ENCODE measurements at places on chromosomes 12 and 14. TPM values are rescaled to one million over a fixed set of nuclear protein-coding genes. Genes with fewer than 3 reads are reported as not detected.

DNA sequence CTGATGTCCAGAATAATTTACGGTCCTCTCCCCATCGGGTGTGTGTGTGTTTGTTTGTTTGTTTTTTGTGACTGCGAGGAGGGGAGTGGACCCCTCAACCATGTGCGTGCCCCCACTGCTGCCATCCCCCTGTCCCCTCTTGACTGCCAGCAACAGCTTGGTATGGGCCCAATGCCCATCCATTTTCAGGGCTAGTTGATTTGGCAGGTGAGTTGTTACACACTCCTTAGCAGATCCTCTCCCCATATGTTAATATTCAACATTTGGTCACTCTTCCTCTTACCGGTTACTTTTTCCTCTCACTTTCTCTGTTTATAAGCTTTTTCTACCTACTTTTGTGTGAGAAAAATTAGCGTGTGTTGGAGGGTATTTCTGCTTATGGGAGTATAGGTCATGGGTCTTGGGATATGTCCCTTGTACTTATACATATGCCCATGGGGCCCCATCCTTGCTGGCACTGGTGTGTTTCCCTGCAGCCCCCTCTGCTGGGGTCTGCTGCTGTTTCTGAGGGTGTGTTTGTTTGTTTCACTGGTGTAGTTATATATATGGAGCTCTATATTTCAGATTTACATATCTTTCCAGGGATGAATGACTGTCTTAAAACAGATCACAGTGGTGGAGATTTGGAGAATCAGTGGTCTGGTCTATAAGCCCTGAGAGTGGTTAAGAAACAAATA, 33.8 kb downstream of the ZFHX2 start:
- H3K27ac ChIP-seq, result no peak overlapping the region
- peaks cover 16% of the 10 kb centered on the region for H3K4me1 ChIP-seq
- no peaks in the 10 kb centered on the region for H3K36me3 ChIP-seq
- no peak overlapping the region for H3K4me3 ChIP-seq
- H3K27me3 ChIP-seq, result no peaks in the 10 kb centered on the region
- DNase-seq, result no peak

DNA sequence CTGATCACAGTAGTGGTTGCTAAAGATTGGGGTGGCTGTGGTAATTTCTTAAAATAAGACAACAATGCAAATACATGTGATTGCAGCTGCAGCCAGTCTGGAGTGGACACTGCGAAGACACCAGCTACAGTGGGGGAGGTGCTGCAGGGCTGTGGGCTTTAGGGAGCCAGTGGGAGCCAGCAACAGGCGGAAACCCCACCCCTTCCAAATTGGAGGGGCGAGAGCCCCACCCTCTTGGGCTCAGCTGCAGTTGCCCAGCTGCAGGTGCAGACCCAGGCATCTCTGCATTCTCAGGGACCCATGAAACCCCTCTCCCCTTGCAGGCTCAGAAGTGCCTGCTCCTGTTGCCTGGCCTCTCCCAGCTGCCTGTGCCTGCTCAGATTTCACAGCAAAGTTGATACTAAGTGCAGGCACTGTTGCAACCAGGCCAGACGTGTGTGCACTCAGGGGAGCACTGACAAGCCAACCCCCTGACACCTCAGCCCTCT, 104.8 kb downstream of the MYF5 start:
- no peaks in the 10 kb centered on the region for H3K4me1 ChIP-seq
- H3K36me3 ChIP-seq, result no peaks in the 10 kb centered on the region
- no peak for DNase-seq

The HCAR2 gene
- total RNA-seq, result 25.7 TPM

DNA sequence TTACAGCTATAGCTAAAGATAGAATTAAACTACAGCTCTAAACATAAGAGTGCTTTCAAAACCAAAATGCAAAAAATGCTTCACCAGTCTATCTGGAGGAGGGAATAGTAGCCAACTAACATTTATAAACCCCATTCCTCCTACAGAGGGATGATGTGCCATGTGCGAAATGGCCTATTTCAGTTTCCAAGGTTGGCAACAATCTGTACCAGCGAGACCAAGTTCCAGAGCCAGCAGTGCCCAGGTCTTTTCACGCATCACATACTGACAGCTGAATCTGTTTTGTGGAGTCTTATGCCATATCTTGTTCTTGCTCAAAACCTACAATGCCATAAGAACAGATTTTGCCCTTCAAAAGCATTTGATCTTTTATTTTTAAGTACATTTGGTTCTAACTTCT, 24.5 kb downstream of the NELL2 start:
- DNase-seq, result no peak
- no peaks in the 10 kb centered on the region for H3K36me3 ChIP-seq
- H3K4me1 ChIP-seq, result peaks cover 13% of the 10 kb centered on the region

The FBRSL1 gene
- 33.7 TPM for total RNA-seq

The TSHR gene
- total RNA-seq, result not detected

The HOXC6 gene
- total RNA-seq, result 6.2 TPM

DNA sequence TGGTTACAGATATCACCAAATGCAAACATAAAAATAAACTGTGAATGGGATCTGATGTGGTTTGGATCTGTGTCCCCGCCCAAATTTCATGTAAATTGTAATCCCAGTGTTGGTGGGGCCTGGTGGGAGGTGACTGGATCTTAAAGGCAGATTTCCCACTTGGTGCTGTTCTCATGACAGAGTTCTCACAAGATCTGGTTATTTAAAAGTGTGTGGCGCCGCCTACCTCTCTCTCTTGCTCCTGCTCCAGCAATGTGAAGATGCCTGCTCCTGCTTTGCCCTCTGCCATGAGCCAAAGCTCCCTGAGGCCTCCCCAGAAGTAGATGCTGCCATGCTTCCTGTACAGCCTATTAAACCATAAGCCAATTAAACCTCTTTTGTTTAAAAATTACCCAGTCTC, 47.8 kb downstream of the SLC25A21 start:
- no peaks in the 10 kb centered on the region for H3K36me3 ChIP-seq
- H3K4me1 ChIP-seq, result no peaks in the 10 kb centered on the region
- no peak overlapping the region for H3K4me3 ChIP-seq
- no peak for DNase-seq
- H3K27ac ChIP-seq, result no peak overlapping the region

The FICD gene
- 3.7 TPM for total RNA-seq

The OTUB2 gene
- total RNA-seq, result 35.5 TPM

DNA sequence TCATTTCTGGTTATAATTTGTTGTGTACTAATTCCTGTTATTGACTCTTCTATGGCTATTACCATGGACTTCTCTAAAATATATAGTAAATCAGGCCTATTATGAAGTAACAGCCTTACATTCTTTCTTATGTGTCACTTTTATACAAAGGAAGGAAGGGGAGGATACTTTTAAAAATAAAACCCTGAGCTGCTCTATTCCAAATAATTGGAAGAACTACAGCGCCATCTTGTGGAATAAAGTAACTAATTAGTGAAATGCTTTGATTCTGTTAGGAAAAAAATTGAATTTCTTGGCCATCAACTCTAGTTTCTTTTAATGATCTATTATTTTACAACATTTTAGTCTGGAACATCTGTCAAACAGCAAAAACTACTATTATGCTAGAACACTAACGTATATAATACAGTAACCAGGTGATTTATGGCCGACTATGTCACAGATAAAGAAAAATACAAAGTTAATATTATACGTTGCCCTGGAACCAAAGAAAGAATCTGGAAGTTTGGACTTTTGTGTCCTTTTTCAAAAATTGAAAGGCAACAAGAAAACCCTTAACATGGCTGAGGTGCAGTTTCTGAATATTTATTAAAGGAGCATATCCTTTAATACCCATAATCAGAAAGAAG, 55.0 kb upstream of the NELL2 start:
- no peak for DNase-seq
- no peaks in the 10 kb centered on the region for H3K27me3 ChIP-seq
- H3K36me3 ChIP-seq, result no peaks in the 10 kb centered on the region
- no peak overlapping the region for H3K27ac ChIP-seq
- no peak overlapping the region for H3K4me3 ChIP-seq

DNA sequence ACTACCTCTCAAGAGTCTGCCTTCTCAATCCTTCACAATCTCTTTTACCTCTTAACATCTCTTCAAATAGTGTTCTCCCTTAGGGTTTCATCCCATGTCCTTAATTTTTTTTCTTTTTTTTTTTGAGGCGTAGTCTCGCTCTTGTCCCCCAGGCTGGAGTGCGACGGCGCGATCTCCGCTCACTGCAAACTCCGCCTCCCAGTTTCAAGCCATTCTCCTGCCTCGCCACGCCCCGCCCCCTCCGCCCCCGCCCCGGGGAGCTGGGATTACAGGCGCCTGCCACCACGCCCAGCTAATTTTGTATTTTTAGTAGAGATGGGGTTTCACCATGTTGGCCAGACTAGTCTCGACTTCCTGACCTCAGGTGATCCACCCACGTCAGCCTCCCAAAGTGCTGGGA, 7.0 kb upstream of the BCAT1 start:
- no peak overlapping the region for H3K4me3 ChIP-seq
- no peaks in the 10 kb centered on the region for H3K27me3 ChIP-seq
- no peak for DNase-seq
- no peaks in the 10 kb centered on the region for H3K4me1 ChIP-seq

The DPPA3 gene
- not detected for total RNA-seq

DNA sequence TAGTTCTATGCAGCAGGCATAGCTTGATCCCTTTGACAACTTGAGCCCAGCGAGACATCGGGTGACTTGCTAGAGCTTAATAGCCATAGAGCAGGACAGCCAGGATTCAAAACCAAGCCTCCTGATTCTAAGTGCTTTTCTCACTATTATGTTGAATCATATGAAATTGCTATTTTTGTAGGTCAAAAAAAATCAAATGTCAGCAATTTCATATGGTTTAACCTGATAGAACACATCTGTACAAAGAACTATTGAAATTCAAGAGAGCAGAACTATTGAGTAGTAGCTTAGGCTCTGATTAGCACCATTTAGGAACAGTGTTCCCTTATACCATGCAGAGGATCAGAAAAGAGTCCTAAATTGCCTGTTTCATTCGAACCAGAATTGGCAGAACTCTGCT, 132.0 kb downstream of the EMP1 start:
- H3K27me3 ChIP-seq, result no peaks in the 10 kb centered on the region
- H3K27ac ChIP-seq, result no peak overlapping the region
- H3K4me1 ChIP-seq, result no peaks in the 10 kb centered on the region

DNA sequence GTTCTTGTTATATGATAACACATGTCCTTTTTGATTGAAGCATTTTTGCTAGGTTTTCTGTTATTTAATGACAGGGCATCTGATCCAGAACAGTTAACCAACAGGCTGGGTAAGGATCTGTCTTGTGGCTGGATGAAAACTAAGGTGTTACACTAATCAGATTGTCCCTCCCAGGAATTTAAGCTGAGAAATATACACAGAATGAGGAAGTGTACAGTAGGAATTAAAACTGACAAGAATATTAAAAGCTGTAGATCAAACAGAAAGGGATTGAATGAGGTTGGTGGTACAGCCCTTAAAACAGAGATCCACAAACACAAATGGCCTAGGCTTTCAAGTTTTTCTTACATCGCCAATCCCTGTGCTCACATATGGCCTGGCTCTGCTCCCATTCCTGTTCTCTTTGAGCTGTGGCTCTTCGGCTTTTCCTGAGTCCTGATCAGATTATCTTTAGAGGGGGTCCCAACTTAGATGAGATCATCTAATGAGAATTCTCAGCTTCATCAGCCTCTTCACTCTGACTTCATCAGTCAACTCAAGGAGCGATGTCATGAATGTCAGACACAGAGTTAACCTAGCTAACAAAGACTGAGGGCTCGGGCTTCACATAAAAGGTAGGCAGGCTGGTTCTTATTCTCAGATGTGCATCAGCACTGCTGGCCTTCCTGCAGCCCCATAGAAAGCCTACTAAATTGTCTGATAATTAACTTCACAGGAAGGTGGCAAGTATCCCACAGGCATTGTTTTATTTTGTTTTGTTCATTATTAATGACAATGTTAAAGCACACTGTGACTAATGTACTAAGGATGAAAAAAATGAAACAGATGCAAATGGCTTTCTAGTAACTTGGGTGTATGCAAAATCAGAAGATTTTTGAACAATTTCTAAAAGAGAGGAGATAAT, 11.4 kb downstream of the PYGL start:
- no peak for DNase-seq
- no peaks in the 10 kb centered on the region for H3K27me3 ChIP-seq
- peaks cover 16% of the 10 kb centered on the region for H3K4me1 ChIP-seq

DNA sequence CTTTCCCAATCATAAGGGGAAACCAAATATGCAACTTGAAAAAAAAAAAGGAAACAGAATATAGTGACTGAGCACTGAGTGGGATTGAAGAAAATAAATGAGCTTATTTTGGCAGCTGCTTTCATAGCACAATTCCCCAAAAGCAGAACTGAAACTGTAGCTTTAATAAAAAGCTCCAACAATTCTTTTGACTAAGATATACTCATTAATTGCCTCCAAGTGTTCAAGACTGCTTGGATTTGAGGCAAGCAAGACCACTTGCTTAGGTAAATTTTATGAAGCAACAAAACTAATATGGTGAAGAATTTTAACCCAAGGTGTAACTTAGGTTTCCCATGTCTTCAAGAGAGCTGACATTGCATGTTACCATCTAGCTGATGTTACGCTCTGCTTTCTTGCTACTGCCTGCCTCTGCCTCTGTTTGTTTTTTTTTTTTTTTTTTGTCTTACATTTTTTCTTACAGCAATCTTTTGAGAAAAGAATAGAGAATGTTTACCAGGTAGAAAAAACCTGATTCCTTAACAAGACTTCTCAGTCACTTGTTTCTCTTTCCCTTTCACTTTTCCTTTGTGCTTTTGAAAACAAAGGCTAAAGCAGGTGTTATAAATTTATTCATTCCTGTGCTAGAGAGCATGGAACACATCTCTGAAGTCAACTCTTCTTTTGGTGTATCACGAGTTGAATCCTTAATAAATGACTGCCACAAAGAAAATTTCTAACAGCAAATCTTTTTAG, 134.4 kb downstream of the BCAT1 start:
- no peaks in the 10 kb centered on the region for H3K4me1 ChIP-seq
- no peak overlapping the region for H3K27ac ChIP-seq
- no peak overlapping the region for H3K4me3 ChIP-seq
- DNase-seq, result no peak

The FOXG1 gene
- not detected for total RNA-seq

- DNase-seq, result no peak
- no peaks in the 10 kb centered on the region for H3K4me1 ChIP-seq
- no peaks in the 10 kb centered on the region for H3K36me3 ChIP-seq
- no peaks in the 10 kb centered on the region for H3K27me3 ChIP-seq
Observed at GRCh38 chr12:99847936-99848335, 136.8 kb downstream of the ANKS1B start.

The DCD gene
- 1,923 TPM for total RNA-seq

DNA sequence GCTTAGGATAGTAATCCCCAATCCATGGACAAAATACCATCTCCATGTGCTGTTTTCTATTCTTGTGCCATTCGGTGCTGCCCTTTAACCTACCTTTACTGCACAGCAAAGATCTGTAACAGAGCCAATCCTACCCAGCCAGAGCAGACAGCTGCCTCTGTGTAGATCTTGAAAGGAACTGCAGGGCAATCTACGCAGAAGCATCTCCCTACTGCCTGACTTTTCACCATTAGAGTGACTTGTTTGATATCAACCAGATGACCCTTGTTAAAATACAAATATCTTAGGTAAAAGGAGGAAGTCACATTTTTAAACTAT, 33.9 kb upstream of the PPM1A start:
- DNase-seq, result no peak
- no peaks in the 10 kb centered on the region for H3K4me1 ChIP-seq
- H3K36me3 ChIP-seq, result no peaks in the 10 kb centered on the region
- no peak overlapping the region for H3K4me3 ChIP-seq
- H3K27me3 ChIP-seq, result no peaks in the 10 kb centered on the region

GRCh38 chr12:82055391-82055790, 296.2 kb upstream of the PPFIA2 start:
- H3K36me3 ChIP-seq, result no peaks in the 10 kb centered on the region
- no peaks in the 10 kb centered on the region for H3K4me1 ChIP-seq
- no peak overlapping the region for H3K4me3 ChIP-seq
- no peaks in the 10 kb centered on the region for H3K27me3 ChIP-seq
- no peak for DNase-seq

The CS gene
- 218 TPM for total RNA-seq

The NPFF gene
- not detected for total RNA-seq

Measured in suprapubic skin (tissue), 4 donors.